ENCODE measurements at places on chromosomes 12 and 14. TPM values are rescaled to one million over a fixed set of nuclear protein-coding genes. Genes with fewer than 3 reads are reported as not detected.
A peak's percentile ranks its signal among the peaks of the same experiment; 100 is the strongest.

DNA sequence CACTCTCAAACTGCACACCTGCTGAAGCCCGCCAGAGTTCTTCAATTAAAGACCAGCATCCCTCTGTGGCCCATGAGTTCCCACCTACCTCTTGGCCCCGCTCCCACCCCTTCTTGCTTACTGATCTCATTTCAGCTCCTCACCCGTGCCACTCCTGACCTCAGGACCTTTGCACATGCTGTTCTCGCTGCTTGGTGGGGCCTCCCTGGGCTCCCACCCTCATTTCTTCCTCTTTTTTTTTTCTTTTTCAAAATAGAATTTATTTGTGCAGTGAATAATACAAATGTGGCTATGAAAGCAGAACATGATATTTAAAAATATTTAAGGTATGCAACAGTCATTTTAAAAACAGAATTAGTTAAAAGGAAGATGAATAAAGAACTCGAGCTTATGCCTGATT is 8.5 kb upstream of the SERPINA9 start:
- DNase-seq = no peak
- H3K27me3 ChIP-seq = no peaks in the 10 kb centered on the region
- no peak overlapping the region for H3K4me3 ChIP-seq
- H3K36me3 ChIP-seq = no peaks in the 10 kb centered on the region
- peaks cover 7% of the 10 kb centered on the region for H3K4me1 ChIP-seq
- H3K27ac ChIP-seq = no peak overlapping the region

GRCh38 chr14:69699748-69700303 is 67.1 kb upstream of the SRSF5 start:
- no peak overlapping the region for H3K4me3 ChIP-seq
- H3K27ac ChIP-seq = no peak overlapping the region
- H3K4me1 ChIP-seq = peaks cover 53% of the 10 kb centered on the region
- no peaks in the 10 kb centered on the region for H3K27me3 ChIP-seq
- no peaks in the 10 kb centered on the region for H3K36me3 ChIP-seq
- no peak for DNase-seq

DNA sequence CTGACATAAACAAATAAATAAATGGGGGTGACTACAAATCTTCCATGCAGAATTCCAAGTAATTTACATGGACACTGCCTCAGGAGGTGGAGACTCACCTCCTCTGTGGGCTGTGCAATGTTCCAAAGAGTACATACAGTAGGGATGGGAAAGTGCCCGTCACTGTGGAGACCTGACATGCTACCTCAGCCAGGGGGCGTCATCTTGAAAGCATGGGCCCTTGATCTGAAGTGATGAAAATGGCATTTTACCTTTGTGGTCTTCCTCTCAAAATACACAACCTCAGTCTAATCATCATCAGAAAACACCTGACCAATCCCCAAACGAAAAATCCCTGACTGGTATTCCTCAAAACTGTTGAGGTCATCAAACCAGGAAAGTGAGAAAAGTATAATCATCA is 48.4 kb downstream of the ANAPC7 start:
- H3K36me3 ChIP-seq = peaks cover 11% of the 10 kb centered on the region
- no peaks in the 10 kb centered on the region for H3K27me3 ChIP-seq
- H3K27ac ChIP-seq = peak overlapping the region; percentile 11
- DNase-seq = no peak
- no peak overlapping the region for H3K4me3 ChIP-seq

DNA sequence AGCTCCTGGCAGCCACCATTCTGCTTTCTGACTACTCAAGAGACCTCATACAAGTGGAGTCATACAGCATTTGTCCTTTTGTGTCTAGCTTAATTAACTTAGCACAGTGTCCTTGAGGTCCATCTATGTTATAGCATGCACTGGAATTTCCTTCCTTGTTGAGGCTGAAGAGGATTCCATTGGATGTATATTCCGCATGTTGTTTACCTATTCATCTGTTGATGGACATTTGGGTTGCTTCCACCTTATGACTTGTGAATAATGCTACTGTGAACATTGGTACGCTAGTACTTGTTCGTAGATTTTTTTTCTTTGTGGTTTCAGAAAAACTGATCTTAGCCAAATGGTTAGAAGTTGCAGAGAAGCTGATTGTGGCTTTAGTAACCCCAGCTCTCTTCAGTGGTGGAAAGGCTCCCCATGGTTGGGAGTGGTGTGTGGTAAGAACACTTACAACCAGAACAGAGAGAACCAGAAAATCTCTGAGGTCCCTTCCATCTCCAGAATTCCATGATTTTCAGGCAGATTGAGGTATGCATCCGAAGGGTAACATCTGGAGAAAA is 118.4 kb downstream of the SAMD4A start:
- no peaks in the 10 kb centered on the region for H3K27me3 ChIP-seq
- peaks cover 86% of the 10 kb centered on the region for H3K4me1 ChIP-seq
- no peaks in the 10 kb centered on the region for H3K36me3 ChIP-seq
- H3K27ac ChIP-seq = peak overlapping the region; percentile 89
- no peak overlapping the region for H3K4me3 ChIP-seq
- no peak for DNase-seq

DNA sequence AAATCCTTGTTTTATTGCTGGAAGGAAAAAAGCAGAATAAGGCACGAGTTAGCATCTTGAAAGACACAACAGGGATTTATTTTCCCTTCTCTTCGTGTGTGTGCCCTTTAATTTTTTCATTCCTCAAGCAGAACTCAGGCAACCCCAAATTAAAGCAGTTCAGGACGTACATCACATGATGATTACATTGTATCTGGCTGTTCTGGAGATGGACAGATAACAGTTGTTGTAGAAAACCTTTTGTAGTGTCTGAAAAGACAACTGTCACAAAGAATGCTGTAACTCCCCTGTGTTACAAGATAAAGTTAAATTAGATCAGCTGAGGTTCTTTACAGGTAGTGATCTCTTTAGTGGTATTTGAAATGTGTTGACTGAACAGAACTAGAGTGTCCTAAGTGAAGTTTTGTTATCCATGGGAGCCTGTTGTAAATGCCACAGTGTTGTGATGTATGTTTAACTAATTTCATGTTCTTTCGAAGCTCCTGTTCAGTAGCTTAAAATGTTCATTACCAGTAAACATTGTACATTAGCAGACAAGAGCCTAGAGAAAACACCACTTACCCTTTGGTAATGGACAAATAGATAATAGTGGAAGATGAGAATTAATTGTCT is 58.5 kb downstream of the TMTC2 start:
- no peak for DNase-seq
- no peak overlapping the region for H3K4me3 ChIP-seq
- H3K27ac ChIP-seq = no peak overlapping the region
- H3K27me3 ChIP-seq = no peaks in the 10 kb centered on the region
- no peaks in the 10 kb centered on the region for H3K36me3 ChIP-seq
- H3K4me1 ChIP-seq = no peaks in the 10 kb centered on the region

GRCh38 chr14:100533656-100534485 is 53.3 kb downstream of the BEGAIN start:
- no peak overlapping the region for H3K4me3 ChIP-seq
- no peak overlapping the region for H3K27ac ChIP-seq
- H3K4me1 ChIP-seq = peaks cover 6% of the 10 kb centered on the region
- no peaks in the 10 kb centered on the region for H3K27me3 ChIP-seq

DNA sequence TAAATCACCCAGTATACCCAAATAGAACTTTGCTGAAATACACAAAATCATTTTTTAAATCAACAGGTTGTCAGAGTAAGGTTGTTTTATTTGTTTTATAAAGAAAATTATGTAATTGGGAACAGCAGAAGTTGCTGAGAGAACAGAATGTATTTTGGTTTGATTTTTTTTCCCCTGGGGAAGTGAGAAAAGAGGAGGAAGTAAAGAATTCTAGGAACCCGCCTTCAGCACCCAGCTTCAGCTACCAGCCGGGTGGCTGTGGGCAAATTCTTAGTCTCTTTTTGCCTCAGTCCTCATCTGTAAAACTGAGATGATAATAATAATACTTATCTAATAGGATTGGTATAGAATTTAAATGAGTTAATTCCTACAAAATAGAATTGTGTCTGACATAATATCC is 119.4 kb downstream of the SRGAP1 start:
- H3K4me1 ChIP-seq = peaks cover 16% of the 10 kb centered on the region

GRCh38 chr12:89267404-89267803 is 84.9 kb downstream of the DUSP6 start:
- no peak overlapping the region for H3K27ac ChIP-seq
- H3K4me1 ChIP-seq = no peaks in the 10 kb centered on the region
- no peaks in the 10 kb centered on the region for H3K27me3 ChIP-seq

- DNase-seq = no peak
- H3K27ac ChIP-seq = no peak overlapping the region
- H3K27me3 ChIP-seq = no peaks in the 10 kb centered on the region
Observed at GRCh38 chr12:107372229-107372658, 278.9 kb upstream of the CRY1 start.

GRCh38 chr12:3632754-3633153 is 120.2 kb downstream of the CRACR2A start:
- H3K4me3 ChIP-seq = no peak overlapping the region
- DNase-seq = no peak
- H3K4me1 ChIP-seq = no peaks in the 10 kb centered on the region
- H3K27me3 ChIP-seq = no peaks in the 10 kb centered on the region

The GXYLT1 gene
- 7.0 TPM for total RNA-seq

All from thoracic aorta (tissue), 2 donors.